ENCODE measurements at places on chromosomes 7 and 10. TPM values are rescaled to one million over a fixed set of nuclear protein-coding genes. Genes with fewer than 3 reads are reported as not detected.

FKBP9 gene
- 117 TPM for total RNA-seq

GARIN1A gene
- total RNA-seq = 24.1 TPM

HOXA4 gene
- 1.8 TPM for total RNA-seq

- DNase-seq = no peak
Observed at GRCh38 chr7:82156168-82156567, 287.4 kb downstream of the CACNA2D1 start.

- DNase-seq = no peak
Observed at GRCh38 chr10:90112681-90113080, 411.3 kb downstream of the KIF20B start.

DNA sequence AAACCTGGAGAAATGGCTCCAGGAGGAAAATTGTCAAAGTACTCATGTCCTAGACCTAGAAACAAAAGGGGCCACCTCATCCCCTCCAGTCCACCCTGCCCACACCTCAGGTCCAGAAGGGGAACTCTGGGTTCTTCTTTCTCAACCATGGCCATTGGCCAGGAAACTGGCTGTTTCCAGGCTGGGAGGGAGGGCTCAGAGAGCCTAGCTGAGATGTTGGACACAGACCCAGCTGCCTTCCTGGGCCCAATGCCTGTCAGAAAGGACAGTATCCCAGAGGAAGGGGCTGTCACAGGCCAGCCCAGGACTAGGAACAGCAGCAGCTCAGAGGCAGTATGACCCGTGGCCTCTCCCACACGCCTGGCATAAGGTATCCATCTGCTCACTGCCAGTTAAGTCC, 9.6 kb downstream of the GRID1 start:
- DNase-seq = no peak

DNA sequence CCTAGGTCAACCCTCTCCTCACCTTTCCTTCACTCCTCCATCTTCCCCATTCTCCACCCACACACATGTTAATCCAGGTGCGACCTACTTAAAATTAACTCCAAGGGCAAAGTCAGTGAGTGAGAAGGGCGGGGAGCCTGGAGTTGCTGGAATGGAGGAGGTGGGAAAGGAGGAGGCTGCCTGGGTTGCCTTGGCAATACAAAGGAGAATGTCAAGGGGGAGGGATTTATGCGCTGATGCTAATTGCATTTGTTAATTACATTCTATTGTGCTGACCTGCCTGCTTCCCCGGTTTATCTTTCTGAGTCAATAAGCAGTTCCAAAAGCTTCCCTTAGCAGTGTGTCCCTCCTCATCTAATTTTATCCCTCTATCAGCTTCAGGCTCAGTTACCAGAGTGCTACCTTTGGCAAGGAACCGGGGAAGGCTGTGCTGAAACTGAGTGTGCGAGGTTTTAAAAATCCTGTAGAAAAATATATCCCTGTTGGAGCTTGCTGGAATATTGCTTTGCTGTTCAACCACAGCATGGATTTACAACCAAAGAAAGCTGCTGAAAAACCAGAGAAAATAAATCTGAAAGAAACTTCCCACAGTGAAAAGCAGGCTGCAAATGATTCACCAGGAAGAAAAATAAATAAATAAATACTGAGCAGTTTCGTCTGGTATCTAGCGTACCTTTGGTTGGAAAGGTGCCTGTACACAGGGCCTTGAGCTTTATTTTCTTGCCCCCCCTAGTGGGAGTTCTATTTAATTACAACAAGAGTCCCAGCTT, 113.2 kb upstream of the DGKB start:
- peak; percentile 23 for DNase-seq

DNA sequence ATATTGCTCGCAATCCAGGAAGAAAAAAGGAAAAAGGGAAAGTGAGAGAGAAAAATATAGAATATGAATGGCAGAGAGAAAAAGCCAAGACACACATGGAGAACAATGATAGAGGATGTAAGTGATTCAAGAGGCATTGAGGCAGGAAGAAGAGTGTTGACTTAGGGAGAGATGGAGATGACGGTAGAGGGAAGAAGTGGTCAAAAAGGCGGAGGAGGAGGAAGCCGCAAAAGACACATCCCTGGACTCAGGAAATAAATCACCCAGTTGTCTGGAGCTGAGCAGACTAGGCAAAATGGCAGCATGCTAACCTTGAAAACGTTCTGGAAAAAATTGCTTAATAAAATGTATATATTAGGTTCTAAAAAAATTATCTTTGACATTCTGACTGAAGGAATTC, 17.7 kb upstream of the GPR37 start:
- no peak for DNase-seq
